ENCODE measurements at places on chromosomes 11 and 22.

- peaks cover 20% of the 10 kb centered on the region for H3K27me3 ChIP-seq
- DNase-seq, result no peak
- no peaks in the 10 kb centered on the region for H3K36me3 ChIP-seq
- H3K27ac ChIP-seq, result no peak overlapping the region
- H3K4me3 ChIP-seq, result no peak overlapping the region
- no peaks in the 10 kb centered on the region for H3K4me1 ChIP-seq
These were observed 447.4 kb downstream of the BRD1 start for GRCh38 chr22:49380095-49380827.

- H3K36me3 ChIP-seq, result peaks cover 1% of the 10 kb centered on the region
- peaks cover 44% of the 10 kb centered on the region for H3K4me1 ChIP-seq
- peak within 1 kb of the TSS; percentile 81 for H3K27ac ChIP-seq
- H3K4me3 ChIP-seq, result peak within 1 kb of the TSS; percentile 84
- H3K27me3 ChIP-seq, result no peaks in the 10 kb centered on the region
These were observed at the start of gene EFEMP2 for GRCh38 chr11:65872586-65873317. TSS of gene EFEMP2 (minus strand) at chr11:65872800. CDS start at chr11:65872354, 446 bp downstream.

GRCh38 chr11:117866526-117866925 is 9.9 kb downstream of the FXYD6 start:
- H3K36me3 ChIP-seq, result no peaks in the 10 kb centered on the region
- H3K4me3 ChIP-seq, result no peak overlapping the region
- no peaks in the 10 kb centered on the region for H3K27me3 ChIP-seq
- DNase-seq, result no peak

GRCh38 chr11:111569476-111569875 is 29.0 kb downstream of the LAYN start:
- no peak overlapping the region for H3K4me3 ChIP-seq
- no peak for DNase-seq
- no peaks in the 10 kb centered on the region for H3K36me3 ChIP-seq
- H3K27ac ChIP-seq, result no peak overlapping the region

- no peaks in the 10 kb centered on the region for H3K36me3 ChIP-seq
- DNase-seq, result no peak
- no peaks in the 10 kb centered on the region for H3K4me1 ChIP-seq
- H3K27me3 ChIP-seq, result peaks cover 44% of the 10 kb centered on the region
These were observed 2.6 kb upstream of the SLC5A1 start for GRCh38 chr22:32040324-32040904.

- no peaks in the 10 kb centered on the region for H3K27me3 ChIP-seq
- peaks cover 49% of the 10 kb centered on the region for H3K36me3 ChIP-seq
- DNase-seq, result peak; percentile 85
These were observed 2.1 kb downstream of the LPXN start for GRCh38 chr11:58573451-58574104.

- H3K27me3 ChIP-seq, result peaks cover 14% of the 10 kb centered on the region
- no peak overlapping the region for H3K27ac ChIP-seq
- DNase-seq, result no peak
- no peaks in the 10 kb centered on the region for H3K36me3 ChIP-seq
- no peak overlapping the region for H3K4me3 ChIP-seq
These were observed 46.7 kb downstream of the RBFOX2 start for GRCh38 chr22:35981900-35982299.

- H3K4me1 ChIP-seq, result no peaks in the 10 kb centered on the region
- peaks cover 4% of the 10 kb centered on the region for H3K36me3 ChIP-seq
- no peak overlapping the region for H3K4me3 ChIP-seq
These were observed 87.1 kb downstream of the BCR start for GRCh38 chr22:23267226-23268043.

- peak overlapping the region; percentile 42 for H3K4me3 ChIP-seq
- H3K4me1 ChIP-seq, result peaks cover 68% of the 10 kb centered on the region
- H3K27ac ChIP-seq, result peak overlapping the region; percentile 77
- H3K36me3 ChIP-seq, result no peaks in the 10 kb centered on the region
These were observed 4.2 kb upstream of the FXYD2 start for GRCh38 chr11:117828611-117829368.

DNA sequence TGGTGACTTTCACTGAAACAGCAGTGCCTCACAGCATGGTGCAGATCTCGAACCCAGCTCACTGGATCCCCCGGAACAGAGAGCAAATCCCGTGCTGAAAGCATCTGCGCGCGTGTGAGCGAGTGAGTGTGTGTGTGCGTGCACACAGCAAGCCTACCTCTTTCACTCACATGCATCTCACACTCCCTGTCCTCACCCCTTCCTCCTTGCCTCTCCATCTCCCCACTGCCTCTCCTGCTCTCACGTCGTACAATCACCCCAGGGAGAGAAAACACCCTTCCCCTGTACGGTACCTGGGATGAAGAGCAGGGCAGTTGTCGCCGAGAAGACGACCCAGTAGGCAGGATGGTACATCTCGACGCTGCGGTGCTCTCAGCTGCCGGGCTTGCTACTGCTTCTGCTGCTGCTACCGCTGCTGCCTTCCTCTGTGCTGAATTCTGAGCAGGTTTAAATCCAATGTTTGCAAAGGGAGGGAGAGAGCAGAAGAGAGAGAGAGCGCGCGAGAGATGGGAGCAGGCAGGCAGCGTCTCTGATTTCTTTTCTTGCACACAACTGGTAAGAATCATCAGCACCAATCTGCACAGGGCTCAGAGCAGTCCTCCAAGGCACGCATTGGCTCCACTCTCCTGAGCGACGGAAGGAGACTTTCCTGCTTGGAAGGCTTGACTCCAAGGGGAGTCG is at the start of gene OPCML:
TSS of gene OPCML (minus strand) at position 531 of the 681 bp plus-strand sequence.
- no peaks in the 10 kb centered on the region for H3K4me1 ChIP-seq
- H3K27ac ChIP-seq, result no peak within 1 kb of the TSS
- H3K27me3 ChIP-seq, result peaks cover 41% of the 10 kb centered on the region

- H3K4me1 ChIP-seq, result peaks cover 8% of the 10 kb centered on the region
- H3K27ac ChIP-seq, result peak within 1 kb of the TSS; percentile 32
- peak; percentile 80 for DNase-seq
- H3K4me3 ChIP-seq, result peak within 1 kb of the TSS; percentile 80
- H3K27me3 ChIP-seq, result peaks cover 4% of the 10 kb centered on the region
- no peaks in the 10 kb centered on the region for H3K36me3 ChIP-seq
These were observed at the start of gene ASRGL1 for GRCh38 chr11:62337303-62338181. TSS of gene ASRGL1 (plus strand) at chr11:62337448. CDS start at chr11:62337978, 530 bp downstream.

- H3K4me3 ChIP-seq, result peak overlapping the region; percentile 65
- H3K27ac ChIP-seq, result peak overlapping the region; percentile 97
- no peak for DNase-seq
- no peaks in the 10 kb centered on the region for H3K27me3 ChIP-seq
- peaks cover 93% of the 10 kb centered on the region for H3K4me1 ChIP-seq
These were observed 45.3 kb downstream of the MED15 start for GRCh38 chr22:20552443-20553401.

GRCh38 chr11:117219995-117220394 is 11.9 kb downstream of the PCSK7 start:
- H3K36me3 ChIP-seq, result peaks cover 51% of the 10 kb centered on the region
- no peaks in the 10 kb centered on the region for H3K27me3 ChIP-seq
- no peak overlapping the region for H3K27ac ChIP-seq
- H3K4me1 ChIP-seq, result peaks cover 4% of the 10 kb centered on the region
- no peak for DNase-seq
- H3K4me3 ChIP-seq, result no peak overlapping the region

- H3K27ac ChIP-seq, result no peak overlapping the region
- H3K27me3 ChIP-seq, result no peaks in the 10 kb centered on the region
- H3K4me3 ChIP-seq, result no peak overlapping the region
- no peaks in the 10 kb centered on the region for H3K36me3 ChIP-seq
- no peak for DNase-seq
These were observed 140.4 kb upstream of the LUZP2 start for GRCh38 chr11:24356501-24356900.

GRCh38 chr11:35868491-35868890 is 75.4 kb upstream of the LDLRAD3 start:
- H3K4me1 ChIP-seq, result no peaks in the 10 kb centered on the region
- H3K27ac ChIP-seq, result no peak overlapping the region
- H3K4me3 ChIP-seq, result no peak overlapping the region
- DNase-seq, result no peak
- H3K36me3 ChIP-seq, result peaks cover 2% of the 10 kb centered on the region

- H3K27ac ChIP-seq, result no peak overlapping the region
- H3K27me3 ChIP-seq, result peaks cover 10% of the 10 kb centered on the region
- no peak overlapping the region for H3K4me3 ChIP-seq
- no peak for DNase-seq
These were observed 15.7 kb downstream of the IFITM10 start for GRCh38 chr11:1734641-1735081.

GRCh38 chr11:34026432-34026831 is 25.1 kb upstream of the CAPRIN1 start:
- no peaks in the 10 kb centered on the region for H3K27me3 ChIP-seq
- no peak for DNase-seq
- no peak overlapping the region for H3K27ac ChIP-seq
- H3K4me1 ChIP-seq, result no peaks in the 10 kb centered on the region

- DNase-seq, result no peak
- H3K4me1 ChIP-seq, result no peaks in the 10 kb centered on the region
- H3K36me3 ChIP-seq, result no peaks in the 10 kb centered on the region
- no peak overlapping the region for H3K4me3 ChIP-seq
These were observed 140.6 kb downstream of the AASDHPPT start for GRCh38 chr11:106218106-106218505.

DNA sequence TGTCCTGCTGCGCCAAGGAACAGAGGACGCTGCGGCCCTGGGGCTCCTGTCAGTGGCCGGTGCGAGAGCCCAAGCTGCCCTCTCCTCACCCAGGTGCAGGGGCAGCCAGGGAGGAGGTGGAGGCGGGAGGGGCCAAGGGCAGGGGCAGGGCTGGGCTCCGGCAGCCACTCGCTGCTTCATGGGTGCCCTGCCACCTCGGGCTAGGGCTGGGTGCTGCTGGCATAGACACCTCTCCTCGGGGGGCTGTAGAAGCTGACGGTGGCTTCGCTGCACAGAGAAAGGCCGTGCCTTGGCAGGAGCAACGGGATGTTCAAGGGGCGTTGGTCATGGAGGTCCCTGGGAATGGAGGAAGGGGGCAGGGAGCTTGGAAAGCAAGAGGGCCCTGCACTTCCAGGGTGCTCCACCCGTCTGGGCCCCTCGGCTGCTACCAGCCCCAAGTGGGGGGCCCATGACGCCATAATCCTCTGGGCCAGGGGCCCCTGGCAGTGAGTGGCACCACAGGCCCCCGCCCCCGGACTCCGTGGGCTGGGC is 1.6 kb upstream of the TBX1 start:
- no peak for DNase-seq
- H3K4me3 ChIP-seq, result no peak overlapping the region
- no peaks in the 10 kb centered on the region for H3K36me3 ChIP-seq
- H3K27ac ChIP-seq, result no peak overlapping the region

GRCh38 chr11:77547863-77548551 is 41.7 kb upstream of the AQP11 start:
- no peak overlapping the region for H3K27ac ChIP-seq
- H3K36me3 ChIP-seq, result no peaks in the 10 kb centered on the region
- peaks cover 4% of the 10 kb centered on the region for H3K4me1 ChIP-seq
- DNase-seq, result peak; percentile 51

- peak within 1 kb of the TSS; percentile 70 for H3K27ac ChIP-seq
- DNase-seq, result peak; percentile 38
- peaks cover 15% of the 10 kb centered on the region for H3K4me1 ChIP-seq
- H3K4me3 ChIP-seq, result peak within 1 kb of the TSS; percentile 68
These were observed at the start of gene MDK for GRCh38 chr11:46381048-46381818. TSS of gene MDK (plus strand) at chr11:46381669. CDS start at chr11:46382058, 389 bp downstream.

- no peaks in the 10 kb centered on the region for H3K36me3 ChIP-seq
- no peak overlapping the region for H3K27ac ChIP-seq
- no peaks in the 10 kb centered on the region for H3K27me3 ChIP-seq
- H3K4me3 ChIP-seq, result no peak overlapping the region
- no peaks in the 10 kb centered on the region for H3K4me1 ChIP-seq
These were observed 44.9 kb downstream of the GNB1L start for GRCh38 chr22:19809741-19810140.

DNA sequence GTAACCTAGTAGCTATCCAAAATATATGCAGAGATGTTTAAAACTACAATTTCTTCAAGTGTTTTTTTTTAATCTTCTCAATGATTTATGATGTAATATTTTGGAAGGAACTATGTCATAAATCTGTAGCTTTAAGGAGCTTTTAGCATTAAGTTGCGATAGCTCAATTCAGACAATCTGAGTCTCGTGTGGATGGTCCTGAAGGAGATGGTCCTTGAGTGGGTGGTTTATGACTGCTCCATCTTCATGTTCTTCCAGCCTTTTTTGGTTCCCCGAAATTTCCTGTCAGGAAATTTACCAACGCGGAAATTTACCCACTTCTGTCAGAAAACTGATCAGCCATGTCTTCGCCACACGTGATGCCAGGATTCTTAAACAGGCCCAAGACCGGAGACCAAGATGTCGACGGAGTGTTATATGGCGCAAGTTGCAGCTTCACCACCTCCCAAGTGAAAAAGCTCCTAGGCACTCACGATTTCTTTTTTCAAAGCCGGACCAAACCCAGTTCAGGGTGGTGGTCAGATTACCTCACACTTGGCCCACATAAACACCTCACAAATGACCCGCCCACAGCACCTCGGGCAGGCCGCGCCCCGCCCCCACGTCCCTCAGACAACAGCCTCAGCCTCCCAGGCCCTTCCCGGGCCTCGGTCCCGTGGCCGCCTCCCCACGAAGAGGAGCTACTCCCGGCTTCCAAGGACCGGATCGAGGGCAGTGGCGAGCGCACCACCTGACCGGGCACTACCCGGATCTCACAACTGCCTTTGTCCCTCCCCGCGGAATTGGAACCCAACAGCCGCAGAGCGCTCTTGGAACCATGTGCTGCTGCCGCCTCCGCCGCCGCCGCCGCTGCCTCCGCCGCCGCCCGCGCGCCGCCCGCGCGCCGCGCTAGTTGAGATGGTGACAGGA is at the start of gene MORC2:
TSS of gene MORC2 (minus strand) at position 760 of the 909 bp plus-strand sequence. CDS start 885 bp downstream, outside the sequence.
- H3K27ac ChIP-seq, result peak within 1 kb of the TSS; percentile 97
- peaks cover 78% of the 10 kb centered on the region for H3K36me3 ChIP-seq
- H3K4me3 ChIP-seq, result peak within 1 kb of the TSS; percentile 86
- H3K27me3 ChIP-seq, result no peaks in the 10 kb centered on the region
- H3K4me1 ChIP-seq, result peaks cover 54% of the 10 kb centered on the region

GRCh38 chr11:19290356-19290755 is 49.6 kb upstream of the E2F8 start:
- DNase-seq, result no peak
- no peak overlapping the region for H3K27ac ChIP-seq
- H3K27me3 ChIP-seq, result peaks cover 1% of the 10 kb centered on the region
- H3K4me1 ChIP-seq, result no peaks in the 10 kb centered on the region
- no peaks in the 10 kb centered on the region for H3K36me3 ChIP-seq

DNA sequence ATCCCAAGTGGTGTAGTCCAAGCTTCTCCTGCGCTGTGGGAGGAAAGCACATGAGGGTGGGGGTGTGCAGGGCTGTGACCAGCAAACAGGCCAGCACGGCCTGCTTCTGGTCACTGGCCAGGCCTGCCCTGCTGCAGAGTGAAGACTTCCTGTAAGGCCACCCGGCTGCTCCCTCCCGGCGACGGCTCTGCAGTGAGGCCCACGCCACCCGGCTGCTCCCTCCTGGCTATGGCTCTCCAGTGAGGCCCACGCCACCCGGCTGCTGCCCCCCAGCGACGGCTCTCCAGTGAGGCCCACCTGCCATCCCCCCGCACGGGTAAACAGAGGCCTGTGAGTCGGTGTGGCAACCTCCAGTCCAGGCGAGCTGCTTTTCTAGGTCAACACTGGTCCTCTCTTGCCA is 31.4 kb upstream of the BRSK2 start:
- no peaks in the 10 kb centered on the region for H3K4me1 ChIP-seq
- no peaks in the 10 kb centered on the region for H3K36me3 ChIP-seq
- no peak overlapping the region for H3K27ac ChIP-seq

- H3K4me1 ChIP-seq, result peaks cover 4% of the 10 kb centered on the region
- DNase-seq, result no peak
- no peak overlapping the region for H3K4me3 ChIP-seq
- peaks cover 9% of the 10 kb centered on the region for H3K27me3 ChIP-seq
- H3K27ac ChIP-seq, result no peak overlapping the region
These were observed 14.5 kb downstream of the CLMP start for GRCh38 chr11:123180574-123180973.

GRCh38 chr11:76686261-76687079 is 15.9 kb upstream of the LRRC32 start:
- peaks cover 3% of the 10 kb centered on the region for H3K27me3 ChIP-seq
- peak; percentile 36 for DNase-seq
- no peaks in the 10 kb centered on the region for H3K36me3 ChIP-seq
- H3K4me3 ChIP-seq, result peak overlapping the region; percentile 35
- H3K4me1 ChIP-seq, result peaks cover 17% of the 10 kb centered on the region
